ENCODE measurements at places on chromosomes 2 and 18. TPM values are rescaled to one million over a fixed set of nuclear protein-coding genes. Genes with fewer than 3 reads are reported as not detected.

GRCh38 chr2:84879584-84880394 is 1.1 kb downstream of the TRABD2A start:
- DNase-seq: no peak

- no peak for DNase-seq
Measured at GRCh38 chr2:173891315-173892037, 73.7 kb downstream of the SP3 start.

GRCh38 chr2:200411831-200412230 is 98.0 kb downstream of the KCTD18 start:
- DNase-seq: no peak

DNA sequence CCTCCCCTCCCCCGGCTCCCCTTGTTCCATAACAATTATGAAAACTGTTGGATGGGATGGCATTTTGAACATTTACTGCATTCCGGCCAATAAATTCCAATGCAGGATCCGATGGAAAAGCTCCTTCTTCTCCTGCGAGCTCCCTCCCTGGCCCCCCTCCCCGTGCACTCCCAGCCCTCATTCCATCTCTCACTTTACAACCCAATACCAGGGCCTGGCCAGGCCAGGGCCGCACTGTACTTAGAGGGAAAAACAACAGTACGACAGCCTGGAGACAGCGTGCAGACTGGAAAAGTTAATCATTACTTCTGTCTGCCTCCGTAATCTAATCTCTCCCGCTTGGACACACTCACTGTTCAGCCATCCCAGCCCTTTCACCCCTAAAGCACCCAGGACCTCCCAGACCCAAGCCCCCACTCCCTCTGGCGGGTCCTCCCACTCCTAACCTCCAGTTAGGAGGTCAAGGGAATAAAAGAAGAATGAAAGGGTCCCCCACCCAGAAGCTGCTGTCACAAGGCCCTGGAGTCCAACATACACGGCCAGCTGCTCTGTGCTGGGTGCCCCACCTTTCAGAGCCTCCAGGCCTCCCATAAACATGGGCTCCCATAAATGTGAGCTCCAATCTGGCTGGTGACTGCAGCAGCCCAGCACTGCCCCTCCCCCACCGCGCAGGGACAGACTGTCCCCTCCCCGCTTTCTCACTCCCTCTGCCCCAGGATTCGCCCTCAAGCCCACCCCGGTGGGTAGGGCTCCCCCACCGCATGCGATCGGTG is 20.6 kb downstream of the SMAD7 start:
- no peak for DNase-seq

- DNase-seq: no peak
Measured at GRCh38 chr18:55384551-55385275, 203.3 kb downstream of the TCF4 start.

GRCh38 chr18:61890344-61890743 is 2.5 kb downstream of the RNF152 start:
- no peak for DNase-seq

Gene PIKFYVE
- total RNA-seq: 27.8 TPM

Gene INHA
- not detected for total RNA-seq

Gene HJURP
- 1.5 TPM for total RNA-seq

Gene ARHGAP25
- 48.5 TPM for total RNA-seq

Measured in lower lobe of right lung (tissue), 2 donors.